GM13976 (cell line): ENCODE measurements at places on chromosomes 13 and 19.

GRCh38 chr19:55115446-55116065, 1.9 kb downstream of the PPP1R12C start:
- DNase-seq, result no peak

GRCh38 chr19:827710-828321, at the start of gene AZU1:
AZU1 (plus strand) TSS chr19:827837; CDS start chr19:827847, 10 bp downstream.
- DNase-seq, result no peak

DNA sequence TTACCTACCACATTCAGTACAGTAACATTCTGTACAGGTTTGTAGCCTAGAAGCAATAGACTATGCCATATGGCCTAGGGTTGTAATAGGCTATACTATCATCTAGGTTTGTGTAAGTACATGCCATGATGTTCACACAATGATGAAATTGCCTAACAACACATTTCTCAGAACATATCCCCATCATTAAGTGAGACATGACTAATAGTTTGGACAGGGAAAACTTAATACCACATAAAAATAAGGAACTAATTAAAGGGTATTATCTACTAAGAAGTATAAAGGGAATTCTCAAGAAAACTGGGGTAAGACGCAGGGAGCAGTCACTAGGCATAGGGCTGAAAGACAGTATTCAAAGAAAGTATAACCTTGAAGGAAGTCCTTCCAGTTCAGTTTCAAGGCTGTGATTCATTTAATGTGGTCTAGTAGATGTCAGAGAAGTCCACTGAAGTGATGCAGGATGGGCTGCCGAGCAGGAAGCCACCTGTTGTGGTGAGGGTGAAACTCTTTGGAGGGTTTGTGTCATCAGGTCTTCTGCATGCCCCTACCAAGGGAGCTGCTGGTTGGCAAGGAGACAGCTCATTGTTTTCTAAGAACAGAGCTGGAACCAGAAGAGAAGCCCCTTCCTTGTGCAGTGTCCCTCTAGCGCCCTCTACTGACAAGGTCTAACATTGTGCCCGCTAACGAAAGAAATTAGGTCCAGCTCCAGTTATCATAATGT, 122.9 kb downstream of the OLFM4 start:
- DNase-seq, result peak; percentile 33

GRCh38 chr13:101917475-101917810, 465.0 kb downstream of the ITGBL1 start:
- no peak for DNase-seq

GRCh38 chr13:91594061-91594460, 195.6 kb downstream of the GPC5 start:
- DNase-seq, result no peak

DNA sequence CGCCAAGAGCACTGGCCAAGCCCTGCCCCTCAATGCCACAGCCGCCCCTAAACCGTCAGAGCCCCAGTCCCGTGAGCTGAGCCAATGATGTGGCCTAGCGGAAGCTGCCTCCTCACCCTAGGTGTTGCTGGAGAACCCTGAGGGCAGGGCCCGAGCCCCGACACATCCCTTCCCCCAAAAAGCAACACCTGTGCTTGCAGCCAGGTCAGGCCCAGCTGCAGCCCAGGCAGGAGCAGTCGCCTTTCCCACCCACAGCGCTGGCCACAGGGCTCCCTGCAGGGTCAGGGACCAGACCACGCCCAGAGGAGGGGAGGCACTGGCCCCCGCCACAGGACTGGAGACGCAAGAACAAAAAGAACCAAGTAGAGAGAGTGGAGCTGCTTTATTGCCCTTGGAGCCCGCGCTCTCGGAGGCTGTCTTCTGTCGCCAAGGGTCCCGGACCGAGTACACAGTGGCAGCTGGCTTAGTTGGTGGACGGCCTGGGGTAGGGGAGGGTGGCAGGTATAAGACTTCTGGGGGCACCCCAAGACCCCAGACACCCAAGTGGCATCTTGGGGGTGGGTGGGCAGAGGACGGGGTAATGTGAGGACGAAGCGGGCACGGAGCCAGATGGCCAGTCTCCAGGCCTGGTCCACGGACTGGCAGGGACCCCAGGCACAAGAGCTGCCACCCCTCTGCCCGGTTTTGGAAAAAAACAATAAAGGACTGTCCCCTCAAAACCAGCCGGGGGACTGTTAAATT, 3.3 kb downstream of the P2RY11 start:
- DNase-seq, result no peak

GRCh38 chr19:30842926-30843325, 470.7 kb downstream of the ZNF536 start:
- DNase-seq, result no peak

- DNase-seq, result no peak
Observed at GRCh38 chr19:52943134-52943883, 19.4 kb downstream of the ZNF816 start.

- DNase-seq, result no peak
Observed at GRCh38 chr13:36530050-36530789, 97.9 kb downstream of the CCNA1 start.

DNA sequence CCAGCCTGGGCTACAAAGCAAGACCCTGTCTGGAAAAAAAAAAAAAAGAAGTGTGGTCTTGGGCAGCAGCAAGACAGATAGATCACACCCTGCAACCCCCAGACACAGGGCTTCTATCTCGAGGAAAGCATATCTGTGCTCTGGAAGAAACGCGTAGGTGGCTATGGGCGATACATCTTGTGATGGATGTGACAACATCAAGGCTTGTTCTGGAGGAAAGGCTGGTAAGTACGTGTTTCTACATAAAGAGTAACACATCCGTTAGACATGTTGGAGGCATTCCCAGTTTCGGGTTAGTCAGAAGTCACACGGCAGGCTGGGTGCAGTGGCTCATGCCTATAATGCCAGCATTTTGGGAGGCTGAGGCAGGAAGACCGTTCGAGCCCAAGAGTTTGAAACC, 6.6 kb upstream of the DHDH start:
- peak; percentile 13 for DNase-seq

DNA sequence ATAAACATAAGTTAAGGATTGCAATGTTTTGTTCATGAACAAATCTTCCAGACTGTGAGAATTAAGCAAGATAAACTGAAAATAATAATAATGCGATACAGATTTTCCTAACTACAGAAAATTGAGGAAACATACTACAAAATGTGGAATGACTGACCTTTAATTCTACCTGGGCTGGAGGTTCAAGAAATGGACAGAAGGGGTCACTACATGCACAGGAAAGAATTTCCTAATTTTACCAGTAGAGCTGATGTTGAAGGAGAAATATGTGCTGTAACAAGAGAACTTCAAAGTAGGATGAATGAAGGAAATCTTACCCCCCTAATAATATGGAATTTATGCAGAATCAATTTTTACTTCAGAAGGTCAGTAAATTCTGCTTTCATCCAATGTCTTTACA, 62.3 kb downstream of the ZNF627 start:
- peak; percentile 61 for DNase-seq

DNA sequence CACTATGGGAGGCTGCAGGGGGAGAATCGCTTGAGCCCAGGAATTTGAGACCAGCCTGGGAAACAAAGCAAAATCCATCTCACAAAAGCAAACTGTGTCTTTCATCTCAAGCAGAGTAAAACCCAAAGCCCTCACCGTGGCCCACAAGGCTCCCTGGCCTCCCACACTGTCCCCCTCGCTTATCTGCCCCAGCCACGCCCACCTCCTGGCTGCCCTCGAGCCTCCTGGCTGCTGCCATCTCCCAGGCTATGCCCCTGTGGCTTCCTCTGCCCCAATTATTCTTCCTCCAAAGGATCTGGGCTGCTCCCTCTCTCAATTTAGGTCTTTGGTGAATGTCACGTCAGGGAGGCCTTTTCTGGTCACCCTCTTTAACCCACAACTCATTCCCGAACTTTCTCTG, 3.6 kb downstream of the RABAC1 start:
- no peak for DNase-seq

DNA sequence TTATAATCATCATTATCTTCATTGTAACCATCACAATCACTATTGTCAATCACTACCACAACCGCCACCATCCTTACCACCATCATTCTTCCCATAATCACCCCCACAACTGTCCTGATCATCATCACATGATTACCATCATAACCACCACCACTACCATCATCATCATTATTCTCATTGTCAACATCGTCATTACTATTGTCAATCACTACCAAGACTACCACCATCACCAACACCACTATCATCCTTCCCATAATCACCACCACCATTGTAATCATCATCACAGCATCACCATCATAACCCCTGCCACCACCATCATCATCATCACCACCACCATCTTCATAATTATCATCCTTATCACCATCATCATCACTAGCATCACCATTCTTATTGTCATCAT, 55.2 kb downstream of the MBD3L1 start:
- DNase-seq, result no peak

- no peak for DNase-seq
Observed at GRCh38 chr19:37572203-37572602, 22.4 kb downstream of the ZNF571 start.

DNA sequence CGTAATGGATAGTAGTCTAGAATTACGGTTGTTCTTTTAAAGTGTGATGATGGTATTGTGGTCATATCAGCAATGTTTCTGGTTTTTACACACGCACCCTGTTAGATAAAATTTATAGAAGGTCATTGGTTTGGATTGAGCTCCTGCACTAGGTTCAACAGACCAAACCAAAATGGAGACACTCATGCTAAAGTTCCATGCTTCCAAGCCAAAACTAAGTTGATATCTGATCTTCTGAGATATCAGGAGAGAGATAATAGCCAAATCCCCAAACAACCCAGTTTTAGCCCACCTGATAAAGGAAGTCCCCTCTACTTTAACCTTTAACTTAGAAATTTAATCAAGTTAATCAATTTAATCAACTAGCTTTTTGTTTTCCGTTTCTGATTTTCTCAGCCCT, 1.2 kb downstream of the NOSIP start:
- DNase-seq, result no peak

DNA sequence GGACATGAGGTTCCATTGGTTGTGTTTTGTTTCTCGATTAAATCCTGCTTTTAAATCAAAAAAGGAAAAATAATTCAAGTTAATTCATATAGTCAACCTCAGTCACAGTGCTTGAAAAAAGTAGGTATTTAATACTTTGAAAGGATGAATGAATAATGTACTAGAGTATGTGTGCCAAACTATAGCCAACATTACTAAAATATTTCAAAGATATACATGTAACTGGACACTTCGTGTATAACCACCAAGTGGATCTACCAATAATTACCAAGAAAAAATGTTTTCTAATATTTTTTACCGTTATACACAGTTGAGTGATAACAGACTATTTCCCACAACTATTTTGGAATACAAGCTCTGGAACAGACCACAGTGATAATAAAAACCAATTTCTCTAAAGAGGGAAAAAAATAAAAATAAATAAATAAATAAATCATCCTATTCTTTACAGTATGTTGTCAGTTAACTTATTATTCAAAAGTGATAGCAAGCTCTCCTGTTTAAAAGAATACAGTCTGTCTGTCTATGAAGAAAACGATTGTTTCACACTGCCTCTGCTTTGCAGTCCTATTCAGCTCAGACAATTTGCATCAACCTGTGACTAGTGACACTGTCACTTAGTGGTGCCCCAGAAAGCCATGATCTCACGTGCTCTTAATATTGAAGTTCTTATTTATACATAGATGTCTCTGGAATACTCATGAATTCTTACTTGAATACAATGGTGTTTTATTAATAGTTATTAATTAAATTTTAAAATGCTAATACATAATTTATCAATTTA, 58.2 kb downstream of the UBL3 start:
- no peak for DNase-seq

GRCh38 chr13:26914148-26914547, 153.6 kb upstream of the GPR12 start:
- no peak for DNase-seq

- DNase-seq, result no peak
Observed at GRCh38 chr13:98665638-98665995, 86.9 kb downstream of the SLC15A1 start.
